Stimulated activated CD4-positive, alpha-beta T cell treated with anti-CD3 and anti-CD28 coated beads, TNF-alpha, amount 100 ng/mL, for 24 hours (primary cell): ENCODE measurements at places on chromosomes 1 and 21.
A peak's percentile ranks its signal among the peaks of the same experiment; 100 is the strongest.

- no peak for DNase-seq
Measured at GRCh38 chr1:183758913-183759312, 46.0 kb upstream of the RGL1 start.

DNA sequence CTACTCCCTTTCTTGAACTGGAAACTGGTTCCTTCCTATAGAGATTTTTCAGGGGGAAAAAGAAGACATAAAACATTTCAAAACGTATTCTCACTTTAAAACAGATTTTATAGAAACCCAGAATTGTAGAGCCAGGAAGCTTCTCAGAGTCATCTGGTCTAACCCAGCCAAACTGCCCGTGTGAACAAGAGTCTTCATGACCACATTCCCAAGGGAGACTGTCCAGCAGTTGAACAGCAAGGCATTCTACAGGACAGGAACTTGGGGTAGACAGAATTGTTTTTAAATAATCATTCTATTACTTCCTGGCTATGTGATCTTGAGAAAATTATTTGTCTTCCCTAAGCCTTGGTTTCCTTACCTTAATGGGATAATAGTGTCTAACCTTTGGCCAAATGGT lies 163.5 kb upstream of the IVNS1ABP start:
- DNase-seq: no peak

GRCh38 chr1:87204921-87205320 lies 123.8 kb upstream of the LMO4 start:
- DNase-seq: no peak

DNA sequence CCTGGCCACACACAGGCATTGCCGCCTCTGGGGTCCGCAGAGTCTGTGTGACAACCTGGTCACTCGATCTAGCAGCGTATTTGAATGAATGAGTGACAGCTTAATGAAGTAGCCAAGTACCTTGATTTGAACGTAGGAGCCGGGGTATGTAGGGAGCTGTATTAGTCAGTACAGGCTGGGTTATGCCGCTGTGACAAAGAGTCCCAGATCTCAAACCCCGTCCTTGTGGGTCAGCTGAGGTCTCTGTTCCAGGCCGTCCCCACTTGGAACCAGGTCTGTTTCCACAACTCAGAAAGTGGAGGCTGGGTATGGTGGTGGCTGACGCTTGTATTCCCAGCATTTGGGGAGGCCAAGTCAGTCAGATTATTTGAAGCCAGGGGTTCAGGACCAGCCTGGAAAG lies 20.0 kb downstream of the ATAD3B start:
- DNase-seq: no peak

- no peak for DNase-seq
Measured at GRCh38 chr1:107342316-107342715, 201.5 kb downstream of the NTNG1 start.

GRCh38 chr1:1136547-1137230 lies 20.8 kb upstream of the C1orf159 start:
- DNase-seq: no peak

DNA sequence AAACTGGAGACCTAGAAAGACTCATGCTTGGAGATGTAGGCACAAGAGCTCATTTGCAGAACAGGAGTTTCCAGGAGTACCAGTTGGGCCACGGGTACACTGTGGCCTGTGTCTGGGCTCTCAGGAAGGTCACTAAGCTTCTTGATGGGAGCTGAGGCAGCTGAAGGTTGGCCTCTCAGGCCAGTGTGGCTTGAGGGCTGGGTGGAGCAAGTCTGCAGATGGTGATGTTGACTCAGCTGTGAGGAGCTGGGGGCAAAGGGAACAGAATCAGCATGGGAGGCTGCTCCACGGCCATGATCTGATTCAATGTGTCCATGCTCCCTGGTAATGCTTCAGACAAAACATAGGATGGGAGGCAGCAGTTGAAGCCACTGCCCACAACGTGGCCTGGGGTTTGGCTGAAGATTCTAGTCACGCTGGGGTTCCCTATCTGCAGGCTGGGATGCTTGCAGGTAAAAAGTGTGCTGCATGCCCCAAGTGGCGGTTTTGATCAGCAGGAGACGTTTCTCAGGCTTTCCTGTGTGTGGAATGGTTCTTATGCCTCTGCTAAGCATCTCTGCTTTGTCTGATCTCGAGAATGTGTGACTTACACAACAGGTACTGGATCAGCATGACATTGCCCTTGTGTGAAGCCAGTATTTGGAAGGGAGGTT lies 15.4 kb upstream of the TENT5C start:
- DNase-seq: no peak

- DNase-seq: no peak
Measured at GRCh38 chr1:41645062-41645461, 160.6 kb upstream of the EDN2 start.

- DNase-seq: no peak
Measured at GRCh38 chr1:165671526-165671925, 26.8 kb downstream of the ALDH9A1 start.

GRCh38 chr1:65068202-65069010 lies 79.6 kb upstream of the AK4 start:
- no peak for DNase-seq

DNA sequence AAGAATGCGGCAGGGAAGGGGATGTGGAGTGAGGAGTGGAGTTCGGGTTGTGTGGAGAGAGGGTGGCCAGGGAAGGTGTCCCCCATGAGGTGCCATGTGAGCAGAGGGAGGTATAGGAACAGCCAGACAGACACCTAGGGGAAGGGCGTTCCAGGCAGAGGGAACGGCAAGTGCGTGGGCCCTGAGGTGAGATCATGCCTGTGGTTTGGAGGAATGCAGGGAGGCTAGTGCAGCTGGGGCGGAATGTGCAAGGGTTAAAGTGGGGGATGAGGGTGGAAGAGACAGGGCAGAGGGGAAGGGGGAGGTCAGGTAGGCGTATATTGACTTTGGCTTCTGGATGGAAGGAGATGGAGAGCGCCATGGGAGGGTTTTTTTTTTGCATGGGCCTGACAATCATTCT lies 31.6 kb upstream of the PADI6 start:
- DNase-seq: no peak

DNA sequence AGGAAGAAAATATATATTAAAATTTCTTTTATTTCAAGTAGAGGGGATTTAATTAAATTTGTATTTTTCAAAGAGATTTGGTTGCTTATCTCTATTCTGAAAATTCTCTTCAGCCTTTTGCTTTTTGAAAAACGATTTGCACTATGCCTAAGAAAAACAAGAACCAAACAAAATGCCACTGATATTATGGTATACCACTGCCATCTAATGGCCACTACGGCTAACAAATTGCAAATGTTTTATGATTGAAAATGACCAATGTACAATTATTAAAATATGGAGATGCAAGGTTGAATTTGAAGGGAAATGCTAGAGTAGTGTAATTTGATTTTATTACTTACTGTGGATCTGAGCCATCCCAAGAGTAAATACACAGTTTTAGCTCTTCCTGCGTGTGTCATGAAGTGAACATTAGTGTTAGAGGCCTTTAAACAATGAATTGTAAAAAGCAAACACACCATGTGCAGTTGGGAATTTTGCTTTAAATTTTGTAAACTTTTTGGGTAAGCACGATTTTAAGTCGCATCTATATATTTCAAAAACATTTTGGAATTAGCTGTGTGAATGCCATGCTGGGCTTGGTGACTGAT lies 137.4 kb upstream of the USP25 start:
- no peak for DNase-seq

GRCh38 chr21:45319461-45320211 lies 31.9 kb upstream of the POFUT2 start:
- DNase-seq: no peak

- DNase-seq: no peak
Measured at GRCh38 chr1:230211436-230212145, 144.6 kb downstream of the GALNT2 start.

DNA sequence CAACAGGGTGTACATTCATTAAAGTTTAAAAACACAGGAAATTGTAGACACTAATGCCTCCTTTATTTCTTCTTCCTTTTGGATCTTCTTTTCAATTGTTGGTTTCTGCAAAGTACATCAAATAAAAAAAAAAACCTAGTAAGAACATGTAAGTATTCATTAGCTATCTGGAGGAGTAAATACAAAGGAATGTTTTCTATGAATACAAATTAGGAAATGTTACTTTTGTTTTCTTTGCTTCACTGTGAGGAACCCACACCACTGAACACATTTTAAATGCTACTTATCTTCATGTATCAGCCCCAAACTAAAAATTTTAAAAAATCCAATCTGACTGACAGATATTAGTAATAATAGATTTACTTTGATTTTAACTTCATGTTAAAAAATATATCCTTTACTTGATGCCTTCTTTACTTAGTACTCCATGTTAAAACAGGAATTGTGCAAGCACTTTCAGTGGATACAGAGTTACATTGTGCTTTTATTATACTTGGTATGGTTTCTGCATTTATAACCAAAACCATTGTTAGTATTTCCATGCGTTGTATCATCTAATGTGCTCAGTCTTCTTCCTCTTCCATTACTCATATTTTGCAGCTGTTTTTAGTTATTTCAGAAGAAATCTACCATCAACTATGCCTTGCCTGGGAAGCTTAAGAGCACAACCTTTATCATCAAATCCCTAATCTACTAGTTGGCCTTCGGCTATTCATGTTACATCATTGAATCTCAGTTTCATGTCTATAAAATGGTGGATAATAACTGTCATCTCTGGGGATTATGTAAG lies 236.9 kb upstream of the DPYD start:
- no peak for DNase-seq

- no peak for DNase-seq
Measured at GRCh38 chr1:178262120-178262500, 168.2 kb downstream of the RASAL2 start.

DNA sequence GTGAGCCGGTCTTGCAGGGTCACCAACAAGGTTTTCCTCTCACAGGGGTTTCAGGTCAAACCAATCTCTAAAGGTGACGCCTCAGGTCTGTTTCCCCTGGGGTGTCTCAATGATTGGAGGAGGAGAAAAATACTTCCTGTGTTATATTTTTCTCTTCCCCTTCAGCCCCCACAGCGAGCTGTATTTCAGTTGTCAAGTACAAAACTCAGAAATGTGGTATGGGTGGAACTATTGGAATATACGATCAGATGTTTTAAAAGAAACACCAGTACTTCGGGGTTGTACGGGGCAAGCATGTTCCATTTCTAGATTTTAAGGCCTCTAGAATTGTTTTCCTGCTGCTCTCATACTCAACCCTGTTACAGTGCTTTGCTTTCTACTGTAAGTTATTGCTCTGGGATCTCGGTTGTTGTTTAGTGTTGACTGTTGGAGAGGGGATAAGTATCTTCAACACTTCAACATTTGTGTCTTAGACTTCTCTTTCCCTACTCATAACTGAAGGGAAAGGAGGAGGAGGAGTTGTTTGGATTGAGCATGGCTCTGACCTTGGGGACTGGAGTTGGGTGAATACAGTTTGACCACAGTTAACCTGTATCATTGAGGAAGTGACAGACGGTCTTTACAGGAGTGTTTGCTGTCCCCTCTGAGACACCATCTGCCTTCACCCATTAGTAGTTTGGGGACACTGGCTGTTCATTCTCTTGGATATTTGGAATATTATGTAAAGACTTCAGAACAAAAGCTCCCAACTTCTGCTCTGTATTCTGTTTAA lies 2.0 kb downstream of the MAPKAPK2 start:
- DNase-seq: no peak

DNA sequence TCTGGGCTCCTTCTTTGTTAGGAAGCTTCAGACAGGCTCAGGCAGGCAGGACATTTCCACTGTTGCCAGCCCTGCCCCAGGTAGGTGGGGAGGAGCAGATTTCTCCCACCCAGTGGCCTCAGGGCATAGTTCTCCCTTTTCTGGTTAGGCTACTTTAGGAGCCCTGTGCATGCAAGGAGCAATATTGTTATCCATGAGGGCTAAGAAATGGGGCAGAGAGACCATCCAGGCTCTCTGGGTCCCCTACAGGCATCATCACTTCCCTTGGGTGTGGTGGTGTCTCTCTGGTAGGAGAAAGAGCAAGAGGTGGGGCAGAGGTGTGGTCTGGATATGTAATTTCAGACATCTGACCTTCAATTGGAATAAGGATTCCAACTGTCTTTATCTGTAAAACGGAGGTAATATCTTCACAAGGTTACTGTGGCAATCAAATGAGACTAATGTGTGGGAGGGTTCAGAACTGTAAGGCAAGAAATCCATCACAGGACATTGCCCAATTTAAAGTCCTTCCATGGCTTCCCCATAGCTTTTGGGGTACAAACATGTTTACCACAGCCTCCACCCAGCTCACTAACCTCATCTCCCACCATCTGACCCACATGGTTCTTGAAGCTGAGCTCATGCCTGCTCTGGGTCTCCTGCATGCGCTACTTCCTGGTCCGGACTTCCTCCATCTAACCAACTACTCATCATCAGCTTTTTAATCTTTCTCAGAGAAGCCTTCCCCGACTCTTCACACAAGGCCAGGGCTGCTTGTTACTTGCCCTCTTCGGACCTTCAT lies 26.1 kb downstream of the PCAT6 start:
- no peak for DNase-seq

DNA sequence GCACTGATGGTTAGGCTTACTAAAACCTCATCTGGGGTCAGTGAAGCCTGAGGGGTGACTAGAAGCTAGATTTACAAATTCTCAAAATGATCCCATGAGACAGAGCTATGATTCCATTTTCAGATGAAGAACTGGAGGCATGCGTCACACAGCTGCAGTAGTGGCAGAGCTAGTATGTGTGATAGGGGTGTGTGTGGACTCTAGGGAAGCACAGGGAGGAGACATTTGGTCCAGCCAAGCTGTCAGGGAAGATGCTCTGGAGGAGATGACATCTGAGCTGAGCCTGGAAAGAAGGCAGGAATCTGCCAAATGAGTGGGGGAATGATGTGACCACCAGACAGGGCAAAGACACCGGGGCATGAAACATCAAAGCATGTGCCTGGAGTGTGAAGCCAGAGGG lies 12.0 kb upstream of the KCND3 start:
- DNase-seq: no peak

DNA sequence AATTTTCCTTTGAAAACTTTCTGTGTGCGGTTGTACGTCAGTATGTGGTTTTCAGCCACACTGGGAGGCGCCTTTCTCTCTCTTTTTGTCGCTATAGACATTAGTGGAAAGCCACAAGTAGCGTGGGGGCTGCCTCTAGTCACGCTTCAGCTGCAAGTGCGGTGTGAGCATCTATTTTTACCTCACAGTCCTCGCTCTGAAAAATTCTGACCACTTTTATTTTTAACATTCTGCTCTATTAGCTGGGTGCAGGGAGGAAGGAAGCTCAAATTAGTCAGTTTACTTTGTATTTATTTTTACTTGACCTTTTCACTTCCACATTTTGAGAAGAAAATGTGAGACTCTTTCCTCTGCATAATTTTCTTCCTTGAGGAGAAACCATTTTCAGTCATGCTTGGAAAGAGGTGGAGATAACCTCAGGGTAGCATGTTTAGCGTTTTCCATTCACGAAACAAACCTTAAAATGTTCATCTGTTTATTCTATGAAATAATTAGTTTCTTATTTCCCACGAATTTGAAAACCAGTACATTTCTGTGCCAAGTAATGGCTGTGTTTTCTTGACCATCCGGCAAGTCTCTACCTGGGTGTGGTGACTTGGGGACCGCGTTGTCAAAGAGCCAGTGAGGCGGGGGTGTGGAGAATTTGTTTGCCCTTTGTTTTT lies 35.6 kb downstream of the ADARB1 start:
- DNase-seq: peak; percentile 56

- no peak for DNase-seq
Measured at GRCh38 chr1:53077599-53077965, 15.6 kb downstream of the PODN start.

GRCh38 chr1:27591622-27592021 lies 12.3 kb downstream of the AHDC1 start:
- DNase-seq: no peak
